ENCODE measurements at places on chromosomes 11 and 22.
A peak's percentile ranks its signal among the peaks of the same experiment; 100 is the strongest.

DNA sequence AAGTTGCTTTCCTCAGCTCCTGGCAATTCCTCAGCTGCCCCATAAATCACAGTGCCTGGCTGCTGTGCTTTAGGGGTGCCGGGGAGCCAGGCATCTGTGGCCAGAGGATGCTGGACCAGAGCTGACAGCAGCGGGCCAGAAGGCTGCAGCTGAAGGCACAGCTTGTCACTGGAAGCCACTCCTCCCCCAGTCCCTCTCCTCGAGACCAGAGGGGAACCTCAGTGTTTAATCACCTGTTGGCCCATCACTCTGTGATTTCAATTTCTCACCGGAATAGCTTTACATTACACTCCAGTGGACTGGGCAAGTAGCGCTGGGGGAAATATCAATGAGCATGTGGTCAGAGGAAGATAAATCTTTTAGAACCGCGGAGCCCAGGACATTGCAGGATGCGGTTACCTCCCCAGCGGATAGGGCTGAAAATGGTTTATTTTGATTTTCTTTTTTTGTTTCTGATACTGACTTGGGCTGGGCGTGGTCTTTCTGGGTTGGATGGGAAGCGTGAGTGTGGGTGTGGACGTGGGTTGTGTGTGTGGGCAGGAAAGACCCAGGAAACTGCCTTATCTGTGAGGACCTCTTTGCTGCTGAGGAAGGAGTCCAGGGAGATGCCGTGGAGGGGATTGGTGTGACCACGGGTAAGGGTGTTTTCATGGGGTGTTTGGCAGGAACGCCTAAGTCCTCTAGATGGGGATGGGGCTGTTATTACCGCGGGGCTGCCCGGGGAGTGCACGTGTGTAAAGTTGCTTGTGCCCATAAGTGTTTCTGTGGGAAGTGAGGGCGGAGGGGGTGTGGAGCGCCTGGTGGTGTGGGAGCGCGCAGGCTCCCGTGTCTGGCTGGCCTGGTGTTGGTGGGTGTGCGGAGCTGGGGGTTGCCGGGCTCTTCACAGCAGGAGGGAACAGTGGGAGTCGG lies 4.0 kb downstream of the DAGLA start:
- DNase-seq, result peak; percentile 24

DNA sequence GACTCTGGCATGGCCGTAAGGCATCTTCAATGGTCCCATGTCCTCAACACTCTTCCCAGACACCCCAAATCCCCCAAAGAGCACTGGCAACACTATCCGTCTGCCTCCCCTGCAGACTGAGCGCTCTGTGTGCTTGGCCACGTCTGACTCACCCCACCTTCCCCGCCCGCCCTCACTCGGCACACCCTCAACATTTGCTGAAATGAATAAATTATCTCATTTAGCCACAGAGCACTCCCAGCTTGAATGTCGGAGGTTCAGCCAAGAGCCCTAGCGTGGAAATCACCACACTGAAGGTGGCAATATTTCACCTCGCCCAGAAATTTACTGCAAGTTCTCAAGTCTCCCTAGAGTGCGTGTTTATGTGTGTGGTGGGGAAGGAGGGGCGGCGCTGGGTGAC lies 46.6 kb upstream of the TCF20 start:
- DNase-seq, result peak; percentile 44

- no peak for DNase-seq
These were observed 55.8 kb downstream of the CLMP start for GRCh38 chr11:123139206-123139605.

DNA sequence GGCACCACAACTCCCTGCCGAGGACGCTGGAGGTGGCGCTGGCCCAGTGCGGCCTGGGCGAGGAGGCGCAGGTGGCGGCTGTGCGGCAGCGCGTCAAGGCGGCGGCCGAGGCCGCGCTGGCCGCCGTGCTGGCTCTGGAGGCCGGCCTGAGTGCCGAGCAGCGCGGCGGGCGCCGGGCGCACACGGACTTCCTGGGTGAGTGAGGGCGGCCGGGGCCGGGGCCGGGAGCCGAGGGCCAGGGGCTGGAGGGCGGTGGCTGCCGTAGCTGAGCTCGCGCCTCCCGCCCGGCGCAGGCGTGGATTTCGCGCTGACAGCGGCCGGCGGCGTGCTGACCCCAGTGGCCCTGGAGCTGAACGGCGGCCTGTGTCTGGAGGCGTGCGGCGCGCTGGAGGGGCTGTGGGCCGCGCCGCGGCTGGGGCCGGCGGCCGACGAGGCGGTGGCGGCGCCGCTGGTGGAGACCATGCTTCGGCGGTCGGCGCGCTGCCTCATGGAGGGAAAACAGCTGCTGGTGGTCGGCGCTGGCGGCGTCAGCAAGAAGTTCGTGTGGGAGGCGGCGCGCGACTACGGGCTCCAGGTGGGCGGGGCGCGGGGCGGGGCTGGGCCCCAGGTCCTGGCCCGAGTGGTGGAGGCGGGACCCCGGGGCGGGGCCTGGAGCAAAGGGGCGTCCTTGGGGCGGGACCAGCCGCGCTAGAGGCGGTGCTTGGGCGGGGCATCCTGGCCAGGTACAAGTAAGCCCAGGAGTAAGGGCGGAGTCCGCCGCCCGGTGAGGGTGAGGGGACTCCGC lies 5.4 kb downstream of the CARNS1 start:
- peak; percentile 98 for DNase-seq

DNA sequence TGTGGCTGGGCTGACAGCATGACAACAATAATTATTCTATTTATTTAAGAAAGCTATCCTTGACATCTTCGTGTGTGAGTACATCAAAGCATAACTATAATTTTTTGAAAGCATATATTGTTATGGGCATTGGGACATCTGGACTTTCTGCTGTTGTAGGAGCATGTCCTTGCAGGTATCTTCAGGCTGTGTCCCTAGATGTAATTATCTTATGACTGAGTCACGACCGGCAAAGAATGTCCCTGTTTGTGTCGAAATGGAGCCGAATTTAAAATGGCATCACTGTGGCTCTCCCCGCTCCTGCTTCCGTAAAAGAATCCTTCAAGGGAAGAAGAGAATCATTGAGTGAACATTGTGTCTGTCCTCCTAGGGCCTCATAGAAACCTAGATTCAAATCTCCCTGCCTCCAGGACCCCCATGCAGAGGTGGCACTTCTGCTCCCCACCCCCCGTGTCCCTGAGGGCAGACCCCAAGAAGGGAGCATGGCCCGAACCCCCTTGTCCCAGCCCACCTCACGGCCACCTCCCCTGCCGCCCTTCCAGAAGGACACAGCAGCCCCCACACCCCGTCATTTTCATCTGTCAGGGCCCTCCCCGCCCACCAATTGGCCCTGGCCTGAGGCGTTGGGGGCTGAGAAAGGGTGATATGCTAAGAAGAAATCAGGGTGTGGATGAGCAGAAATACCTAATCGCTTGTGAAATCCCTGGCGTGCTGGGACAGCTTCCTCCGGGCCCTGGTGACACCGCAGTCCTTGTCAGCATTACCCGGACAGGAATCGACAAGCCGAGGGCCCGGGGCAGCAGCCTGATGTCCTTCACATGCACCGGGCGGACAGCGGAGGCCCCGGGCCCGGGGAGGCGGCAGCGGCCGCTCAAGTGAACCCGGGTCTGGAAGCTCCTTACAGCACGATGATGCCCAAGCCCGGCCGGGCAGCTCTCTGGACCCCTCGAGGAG lies 48.6 kb upstream of the SLC22A12 start:
- no peak for DNase-seq

DNA sequence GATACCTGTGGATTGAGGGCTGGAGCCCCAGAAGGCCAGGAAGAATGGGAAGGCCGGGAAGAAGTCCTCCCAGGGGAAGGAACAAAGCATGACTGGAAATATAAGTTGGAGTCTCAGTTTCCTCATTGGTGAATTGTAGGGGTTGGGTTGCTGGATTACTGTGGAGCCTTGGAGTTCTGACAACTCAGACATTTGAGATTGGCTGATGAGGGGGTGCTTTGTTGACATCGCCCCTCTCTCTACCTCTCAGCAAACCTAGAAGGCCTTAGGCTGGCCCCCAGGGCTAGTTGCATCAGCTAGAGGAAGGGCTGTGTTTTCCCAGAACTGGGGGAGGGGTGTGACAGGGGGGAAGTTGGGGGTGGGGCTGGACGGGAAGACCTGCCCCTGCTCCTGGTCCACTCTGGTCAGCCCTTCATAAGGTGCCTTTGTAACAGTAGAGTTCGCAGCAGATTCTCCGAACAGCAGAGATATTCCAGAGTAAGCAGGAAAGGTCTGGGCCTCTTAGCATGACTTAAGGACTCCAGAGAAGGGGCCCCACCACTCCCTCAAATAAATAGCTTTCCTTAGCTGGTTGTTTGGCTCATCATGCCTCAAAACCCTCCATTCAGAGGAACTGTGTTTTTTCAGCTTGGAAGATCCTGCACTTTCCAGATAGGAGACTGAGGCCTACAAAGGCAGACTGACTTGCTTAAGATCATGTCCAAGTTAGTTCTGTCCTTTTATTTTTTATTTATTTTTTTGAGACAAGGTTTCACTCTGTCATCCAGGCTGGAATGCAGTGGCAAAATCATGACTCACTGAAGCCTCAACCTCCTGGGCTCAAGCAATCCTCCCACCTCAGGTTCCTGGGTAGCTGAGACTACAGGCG lies 12.5 kb upstream of the THRSP start:
- no peak for DNase-seq

GRCh38 chr11:83047515-83048225 lies 24.0 kb downstream of the RAB30 start:
- DNase-seq, result no peak

GRCh38 chr22:49303781-49304461 lies 523.8 kb downstream of the BRD1 start:
- no peak for DNase-seq

DNA sequence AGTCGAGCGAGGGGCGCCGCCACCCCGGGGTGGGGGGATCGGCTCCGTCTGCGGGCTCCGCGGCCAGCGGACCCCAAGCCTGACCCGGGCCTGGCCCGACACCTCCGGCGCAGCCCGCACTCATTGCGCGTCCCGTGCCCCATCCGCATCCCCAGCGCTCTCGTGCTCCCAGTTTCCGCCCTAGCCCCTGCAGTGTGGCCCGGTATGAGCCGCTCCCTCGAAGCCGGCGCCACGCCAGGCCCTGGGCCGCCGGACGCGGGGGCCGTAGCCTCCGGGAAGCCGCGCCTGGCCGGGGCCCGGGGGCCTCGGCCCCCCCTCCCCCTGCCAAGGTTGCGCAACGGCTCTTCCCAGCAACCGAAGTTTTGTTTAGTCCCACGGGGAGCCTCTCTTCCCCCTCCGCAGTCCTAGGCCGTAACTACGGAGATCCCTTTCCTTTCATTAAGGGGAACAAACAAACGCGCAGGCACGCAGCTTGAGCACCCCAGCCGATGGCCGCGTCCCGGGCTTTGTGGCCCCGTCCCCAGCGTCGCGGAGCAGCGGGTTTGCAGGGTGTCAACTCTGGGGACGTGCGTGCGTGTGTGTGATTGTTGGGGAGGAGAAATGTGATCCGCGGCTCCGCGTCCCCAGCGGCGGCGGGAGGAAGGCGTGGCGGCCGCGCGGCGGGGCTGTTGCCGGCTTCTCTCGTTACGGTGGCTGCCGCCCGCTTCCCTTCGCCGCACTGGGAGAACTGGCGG lies 883 bp downstream of the HIPK3 start:
- DNase-seq, result peak; percentile 66

GRCh38 chr11:10969387-10969786 lies 111.5 kb upstream of the ZBED5 start:
- no peak for DNase-seq

DNA sequence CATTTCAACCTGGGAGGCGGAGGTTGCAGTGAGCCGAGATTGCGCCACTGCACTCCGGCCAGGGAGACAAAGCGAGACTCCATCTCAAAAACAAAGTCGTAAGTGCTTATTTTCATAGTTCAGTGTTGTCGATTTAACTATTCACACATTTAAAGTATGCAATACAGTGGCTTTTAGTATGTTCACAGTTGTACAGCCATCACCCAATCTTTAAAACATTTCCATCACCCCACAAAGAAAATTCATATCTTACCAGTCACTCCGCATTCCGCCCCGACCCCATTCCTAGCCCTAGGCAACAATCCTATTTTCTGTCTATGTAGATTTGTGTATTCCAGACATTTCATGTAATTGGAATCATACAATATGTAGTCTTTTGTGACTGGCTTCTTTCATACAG lies 11.9 kb downstream of the IPO7 start:
- no peak for DNase-seq

GRCh38 chr22:35837101-35837727 lies 119.5 kb downstream of the APOL5 start:
- DNase-seq, result no peak

GRCh38 chr11:7436657-7437056 lies 48.6 kb upstream of the OLFML1 start:
- DNase-seq, result no peak

- DNase-seq, result no peak
These were observed 2.2 kb downstream of the PHRF1 start for GRCh38 chr11:578276-579035.

- DNase-seq, result no peak
These were observed 374.4 kb downstream of the NTM start for GRCh38 chr11:131744847-131745246.
